ENCODE measurements at places on chromosomes 3 and 15. TPM values are rescaled to one million over a fixed set of nuclear protein-coding genes. Genes with fewer than 3 reads are reported as not detected.

DUOXA2 gene
- not detected for total RNA-seq

COL6A5 gene
- not detected for total RNA-seq

BDH1 gene
- total RNA-seq, result 0.38 TPM

GAP43 gene
- total RNA-seq, result 0.54 TPM

ONECUT1 gene
- total RNA-seq, result not detected

TRH gene
- total RNA-seq, result not detected

LPP gene
- 47.8 TPM for total RNA-seq

DIS3L gene
- 23.7 TPM for total RNA-seq

Data from GM23248 (cell line).